ENCODE measurements at places on chromosomes 6 and 20.
A peak's percentile ranks its signal among the peaks of the same experiment; 100 is the strongest.

DNA sequence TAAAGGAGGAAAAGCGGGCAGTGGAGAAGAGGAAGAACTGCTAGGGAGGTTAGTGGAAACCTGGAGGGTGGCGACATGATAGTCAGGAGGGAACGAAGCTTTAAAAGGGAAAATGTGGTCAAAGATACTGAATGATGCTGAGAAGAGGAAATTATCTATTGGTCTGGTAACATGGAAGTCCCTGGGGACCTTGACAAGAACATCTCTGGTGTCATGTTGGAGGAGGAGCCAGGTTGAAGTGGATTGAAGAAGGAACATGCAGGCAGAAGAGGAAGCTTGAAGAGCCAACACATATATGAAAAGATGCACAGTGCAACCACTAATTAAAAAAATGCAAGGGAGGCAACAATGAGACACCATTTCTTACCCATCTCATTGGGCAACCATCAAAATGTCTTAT is 251.9 kb upstream of the RNF24 start:
- DNase-seq, result no peak

GRCh38 chr6:44474643-44475042 is 87.1 kb downstream of the CDC5L start:
- no peak for DNase-seq

- no peak for DNase-seq
Measured at GRCh38 chr20:7629880-7630279, 310.4 kb downstream of the HAO1 start.

DNA sequence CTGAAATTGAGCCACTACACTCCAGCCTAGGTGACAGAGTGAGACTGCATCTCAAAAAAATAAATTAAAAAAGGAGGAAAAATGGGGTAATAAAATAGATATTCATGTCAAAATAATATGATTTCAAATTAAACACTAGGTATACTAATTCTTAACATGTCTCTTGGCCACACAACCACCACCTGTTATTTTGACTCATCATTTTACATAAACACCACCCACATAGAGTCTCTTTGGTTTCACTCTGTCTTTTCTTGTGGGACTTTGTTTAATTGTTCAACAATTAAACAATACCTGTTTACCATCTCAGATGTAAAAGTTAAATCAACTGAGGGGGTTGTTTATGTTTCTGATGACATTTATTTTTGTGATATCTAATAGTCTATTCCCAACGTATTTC is 476.8 kb upstream of the ADGRB3 start:
- DNase-seq, result no peak

DNA sequence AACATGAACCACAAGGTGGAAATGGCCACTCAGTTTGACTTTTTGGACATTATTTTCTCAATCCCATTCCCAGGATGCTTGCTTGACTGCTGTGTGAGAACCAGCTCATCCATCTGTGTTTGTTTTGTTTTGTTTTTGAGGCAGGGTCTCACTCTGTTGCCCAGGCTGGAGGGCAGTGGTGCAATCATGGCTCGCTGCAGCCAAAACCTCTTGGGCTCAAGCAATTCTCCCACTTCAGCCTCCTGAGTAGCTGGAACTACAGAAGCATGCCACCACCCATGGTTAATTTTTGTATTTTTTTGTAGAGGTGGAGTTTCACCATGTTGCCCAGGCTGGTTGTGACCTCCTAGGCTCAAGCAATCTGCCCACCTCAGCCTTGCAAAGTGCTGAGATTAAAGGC is 166.0 kb upstream of the CDH4 start:
- no peak for DNase-seq

GRCh38 chr20:50193199-50193835 is 2.7 kb downstream of the CEBPB start:
- DNase-seq, result no peak

DNA sequence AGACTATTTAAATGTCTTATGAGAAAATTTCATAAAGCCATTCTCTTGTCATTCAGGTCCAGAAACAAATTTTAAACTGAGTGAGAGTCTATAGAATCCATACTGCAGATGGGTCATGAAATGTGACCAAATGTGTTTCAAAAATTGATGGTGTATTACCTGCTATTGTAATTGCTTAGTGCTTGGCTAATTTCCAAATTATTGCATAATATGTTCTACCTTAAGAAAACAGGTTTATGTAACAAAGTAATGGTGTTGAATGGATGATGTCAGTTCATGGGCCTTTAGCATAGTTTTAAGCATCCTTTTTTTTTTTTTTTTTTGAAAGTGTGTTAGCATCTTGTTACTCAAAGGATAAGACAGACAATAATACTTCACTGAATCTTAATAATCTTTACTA is 5.0 kb downstream of the MARCKS start:
- no peak for DNase-seq

GRCh38 chr6:4225161-4225872 is 89.9 kb upstream of the ECI2 start:
- DNase-seq, result peak; percentile 3

DNA sequence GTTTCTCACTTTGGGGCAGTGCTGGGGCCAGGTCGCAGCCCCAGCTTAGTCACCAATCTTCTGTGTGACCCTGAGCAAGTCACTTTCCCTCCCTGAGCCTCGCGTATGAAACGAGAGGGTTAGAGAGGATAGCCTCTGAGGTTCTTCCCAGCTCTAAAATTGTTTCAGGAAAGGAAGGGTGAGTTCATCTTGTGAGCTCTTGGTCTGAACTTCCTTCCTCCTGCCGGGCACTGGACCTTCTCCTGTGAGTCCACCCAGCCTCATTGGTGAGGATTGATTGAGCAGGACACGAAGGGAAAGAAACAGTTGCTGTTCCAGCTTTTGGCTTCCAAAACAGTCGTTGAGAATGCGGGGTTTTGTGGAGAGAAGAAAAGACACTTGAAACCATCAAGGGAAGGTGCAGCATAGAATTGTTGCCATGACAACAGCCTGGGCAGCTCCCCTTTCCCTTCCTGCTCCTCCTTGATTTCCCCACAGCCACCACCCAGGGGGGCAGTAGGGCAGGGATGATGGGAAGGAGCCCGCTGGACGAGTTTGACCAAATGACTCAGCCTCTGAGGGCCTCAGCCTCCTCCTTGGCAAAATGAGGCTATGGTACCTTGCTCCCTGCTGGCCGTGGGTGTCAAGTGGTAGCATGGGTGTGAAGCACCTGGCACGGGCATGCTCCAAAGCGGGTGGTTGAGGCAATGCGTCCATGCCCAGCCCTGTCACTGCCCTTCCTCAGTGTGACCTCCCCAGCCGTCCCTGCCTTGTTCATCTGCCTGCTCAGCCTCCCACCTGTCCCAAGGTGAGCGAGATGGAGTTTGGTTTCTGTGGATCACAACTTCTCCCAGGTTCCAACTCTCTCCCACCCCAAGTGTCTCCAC is 107.8 kb downstream of the CDC5L start:
- DNase-seq, result no peak

DNA sequence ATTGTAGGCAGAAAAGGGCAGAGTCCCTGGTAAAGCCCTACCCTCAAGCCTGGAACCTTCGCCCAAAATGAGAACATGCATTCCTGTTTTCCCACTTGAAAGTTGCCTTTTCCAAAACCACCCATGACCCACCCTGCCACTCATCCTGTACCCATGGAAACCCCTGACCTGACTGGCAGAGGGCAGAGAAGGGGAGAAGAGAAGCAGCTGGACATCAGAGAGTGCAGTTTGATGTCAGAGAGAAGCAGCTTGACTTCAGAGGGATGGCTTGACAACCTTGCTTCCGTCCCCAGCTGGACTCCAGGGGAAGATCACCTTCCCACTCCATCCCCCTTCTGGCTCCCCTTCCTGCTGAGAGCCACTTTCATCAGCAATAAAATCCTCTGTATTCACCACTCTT is 123.6 kb upstream of the SHLD1 start:
- DNase-seq, result peak; percentile 90

GRCh38 chr6:31922942-31923341 is 4.6 kb upstream of the C2 start:
- DNase-seq, result no peak

GRCh38 chr6:71665931-71666330 is 220.4 kb upstream of the RIMS1 start:
- DNase-seq, result no peak

DNA sequence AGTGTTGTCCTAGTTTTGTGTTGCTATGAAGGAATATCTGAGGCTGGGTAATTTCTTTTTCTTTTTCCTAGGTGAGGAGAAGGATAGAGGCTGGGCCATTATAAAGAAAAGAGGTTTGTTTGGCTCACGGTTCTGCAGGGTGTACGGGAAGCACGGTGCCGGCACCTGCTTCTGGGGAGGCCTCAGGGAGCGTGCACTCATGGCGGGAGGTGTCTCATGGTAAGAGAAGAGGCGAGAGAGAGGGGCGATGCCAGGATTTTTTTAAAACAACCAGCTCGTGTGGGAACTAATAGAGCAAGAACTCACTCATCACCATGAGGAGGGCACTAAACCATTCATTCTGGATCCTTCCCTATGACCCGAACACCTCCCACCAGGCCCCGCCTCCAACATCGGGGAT is 14.2 kb upstream of the NPBWR2 start:
- no peak for DNase-seq

DNA sequence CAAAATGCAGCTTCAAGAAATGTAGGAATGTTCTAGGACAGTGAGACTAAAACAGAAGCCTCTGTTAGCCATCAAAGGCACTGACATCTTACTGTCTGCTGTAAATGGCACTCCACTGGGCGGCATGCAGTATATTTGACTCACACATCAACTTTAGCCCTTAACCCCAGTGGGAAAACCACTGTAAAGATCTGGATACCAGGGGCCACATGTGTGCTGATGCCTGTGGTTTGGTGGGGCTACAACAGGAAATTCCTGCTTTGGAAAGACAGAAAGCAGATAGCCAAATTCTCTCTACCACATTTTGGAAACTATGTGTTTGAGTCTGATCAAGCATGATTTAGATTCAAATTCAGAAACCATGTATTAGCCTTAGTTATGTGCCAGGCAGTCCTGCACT is 4.3 kb downstream of the PFDN4 start:
- DNase-seq, result no peak

DNA sequence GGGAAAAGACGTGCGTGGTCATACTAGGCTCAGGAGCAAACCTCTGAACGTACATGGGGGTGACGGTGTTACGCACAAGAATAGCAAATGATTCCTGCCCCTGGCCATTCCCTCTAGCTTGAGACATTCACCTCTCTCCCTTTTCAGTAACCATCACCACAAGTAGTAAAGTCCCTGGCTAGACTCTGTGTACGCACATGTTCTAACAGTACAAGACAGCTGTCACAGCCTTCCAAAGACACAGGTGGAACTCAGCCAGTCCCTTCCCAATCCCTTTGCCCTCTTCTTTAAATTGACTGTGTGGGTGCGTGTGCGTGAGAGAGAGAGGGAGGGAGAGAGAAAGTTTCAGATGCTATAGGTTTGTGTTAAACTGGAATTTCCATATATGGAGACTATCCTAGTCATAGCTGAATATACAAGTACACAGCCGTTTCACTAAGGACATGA is 67.3 kb downstream of the LY86 start:
- no peak for DNase-seq

DNA sequence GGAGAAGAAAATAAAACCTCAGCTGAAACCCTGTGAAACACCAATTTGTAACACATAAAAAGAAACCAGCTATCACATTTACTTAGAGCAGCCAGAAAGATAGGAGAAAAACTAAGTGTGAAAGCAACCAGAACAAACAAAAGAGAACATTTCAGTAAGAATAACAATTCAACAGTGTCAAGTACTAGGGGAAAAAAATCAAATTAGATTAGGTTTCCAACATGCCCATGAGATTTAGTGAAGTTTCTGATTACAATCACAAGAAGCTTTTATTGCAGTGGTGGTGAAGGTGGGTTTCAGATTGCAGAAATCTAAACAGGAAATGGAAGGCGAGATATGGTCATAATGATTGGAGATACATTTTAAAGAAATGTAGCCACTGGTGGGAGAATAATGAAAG is 22.1 kb upstream of the TRDN start:
- DNase-seq, result no peak

DNA sequence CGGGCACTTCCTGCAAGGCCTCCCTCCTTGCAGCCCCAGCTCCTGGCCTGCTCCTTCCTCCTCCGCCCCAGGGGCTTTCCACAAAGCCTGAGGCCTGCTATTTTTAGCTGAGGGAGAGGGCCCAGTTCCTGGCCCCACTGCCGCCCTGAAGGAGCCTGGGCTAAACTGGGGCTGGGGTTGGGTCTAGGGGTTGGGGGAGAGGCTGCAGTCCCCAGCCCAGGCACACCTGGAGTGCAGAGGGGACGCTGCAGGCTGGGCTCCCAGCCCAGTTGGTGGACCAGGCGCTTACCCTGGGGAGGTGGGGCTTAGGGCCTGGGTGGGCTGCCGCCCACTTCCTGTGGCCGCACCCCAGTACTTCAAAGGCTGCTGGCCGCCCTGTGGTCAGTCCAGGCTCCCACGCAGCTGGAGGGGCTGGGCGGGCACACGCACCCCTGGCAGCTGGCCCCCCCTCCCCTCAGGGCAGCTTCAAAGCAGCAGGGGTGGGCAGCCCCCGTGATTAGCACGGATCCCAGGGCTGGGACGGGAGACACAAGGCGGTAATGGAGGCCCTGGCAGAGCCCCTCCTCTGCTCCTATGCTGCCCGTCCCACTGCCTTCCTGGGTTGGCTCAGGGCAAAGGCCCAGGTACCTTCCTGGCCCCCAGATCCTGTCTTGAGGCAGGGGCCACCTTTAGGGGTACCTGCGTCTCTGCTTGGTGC is 7.1 kb upstream of the ABHD16B start:
- no peak for DNase-seq

GRCh38 chr20:62805155-62805710 is 598 bp downstream of the OGFR start:
- no peak for DNase-seq

DNA sequence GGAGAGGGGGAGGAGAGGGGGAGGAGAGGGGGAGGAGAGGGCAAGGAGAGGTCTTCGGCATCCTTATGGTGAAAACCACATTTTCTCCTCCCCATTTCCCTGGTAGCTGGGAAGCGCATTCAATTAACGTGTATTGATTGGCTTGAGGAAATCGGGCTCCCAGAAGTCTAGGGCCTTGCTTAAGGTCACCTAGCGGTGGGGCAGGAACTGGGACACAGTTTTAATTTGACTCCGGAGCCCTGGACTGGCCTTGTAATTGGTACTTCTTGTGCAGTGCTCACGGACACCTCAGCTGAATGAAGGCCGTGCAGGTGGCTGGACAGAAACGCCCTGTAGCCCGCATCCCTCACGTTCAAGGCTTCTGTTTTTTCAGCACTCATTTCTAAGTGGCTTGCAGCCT is 42.8 kb downstream of the CTCFL start:
- DNase-seq, result no peak

- DNase-seq, result no peak
Measured at GRCh38 chr20:46396052-46396740, 10.2 kb downstream of the ELMO2 start.

DNA sequence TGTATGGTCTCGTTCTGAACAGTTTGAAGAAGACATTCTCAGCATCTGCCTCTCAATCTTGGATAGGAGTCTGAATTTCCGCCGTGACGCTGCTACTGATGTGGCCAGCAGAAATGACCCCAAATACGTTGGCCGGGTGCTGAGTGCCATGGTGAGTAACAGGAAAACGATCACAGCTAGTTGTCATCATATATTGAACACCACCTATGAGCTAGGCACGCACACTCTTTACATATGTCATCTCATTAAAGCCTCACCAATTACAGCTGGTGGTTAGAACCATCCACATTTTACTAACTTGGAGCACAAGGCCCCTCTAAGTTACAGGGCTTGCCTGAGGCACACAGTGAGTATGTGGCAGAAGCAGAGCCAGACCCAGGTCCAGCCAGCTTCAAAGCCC is 17.1 kb downstream of the TGM3 start:
- no peak for DNase-seq

- DNase-seq, result no peak
Measured at GRCh38 chr6:25217302-25217701, 61.9 kb upstream of the CARMIL1 start.

GRCh38 chr6:317060-317447 is 24.8 kb downstream of the DUSP22 start:
- DNase-seq, result no peak

- DNase-seq, result no peak
Measured at GRCh38 chr6:126180585-126180984, 159.3 kb upstream of the CENPW start.

All from NCI-H510A treated with DMSO at 0.1 percent for 48 hours (cell line).